NCI-H2029 treated with DMSO at 0.1 percent for 48 hours (cell line): ENCODE measurements at places on chromosomes 12 and 14.

GRCh38 chr12:71671816-71672215 lies 7.7 kb downstream of the THAP2 start:
- peak; percentile 37 for DNase-seq

- no peak for DNase-seq
Measured at GRCh38 chr14:21092273-21093011, 6.0 kb downstream of the ZNF219 start.

DNA sequence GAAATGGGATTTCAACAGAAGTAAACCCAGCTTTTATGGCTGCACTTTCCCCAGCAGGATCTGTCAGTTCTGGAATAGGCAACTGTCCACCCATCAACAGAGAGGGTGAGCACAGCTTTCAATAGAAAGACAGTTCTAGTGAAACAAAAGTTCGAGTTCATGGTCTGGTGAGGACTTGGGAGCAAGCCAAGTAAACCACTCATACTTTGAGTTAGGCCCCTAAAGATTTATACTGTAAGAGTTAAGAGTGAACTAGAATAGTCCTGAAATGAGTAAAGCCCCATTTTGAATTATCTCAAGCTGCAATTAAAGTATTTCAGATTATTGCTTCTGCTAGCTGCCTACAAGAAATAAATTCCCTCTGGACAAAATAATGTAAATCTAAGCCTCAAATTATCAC lies 82.6 kb downstream of the METTL25 start:
- no peak for DNase-seq

DNA sequence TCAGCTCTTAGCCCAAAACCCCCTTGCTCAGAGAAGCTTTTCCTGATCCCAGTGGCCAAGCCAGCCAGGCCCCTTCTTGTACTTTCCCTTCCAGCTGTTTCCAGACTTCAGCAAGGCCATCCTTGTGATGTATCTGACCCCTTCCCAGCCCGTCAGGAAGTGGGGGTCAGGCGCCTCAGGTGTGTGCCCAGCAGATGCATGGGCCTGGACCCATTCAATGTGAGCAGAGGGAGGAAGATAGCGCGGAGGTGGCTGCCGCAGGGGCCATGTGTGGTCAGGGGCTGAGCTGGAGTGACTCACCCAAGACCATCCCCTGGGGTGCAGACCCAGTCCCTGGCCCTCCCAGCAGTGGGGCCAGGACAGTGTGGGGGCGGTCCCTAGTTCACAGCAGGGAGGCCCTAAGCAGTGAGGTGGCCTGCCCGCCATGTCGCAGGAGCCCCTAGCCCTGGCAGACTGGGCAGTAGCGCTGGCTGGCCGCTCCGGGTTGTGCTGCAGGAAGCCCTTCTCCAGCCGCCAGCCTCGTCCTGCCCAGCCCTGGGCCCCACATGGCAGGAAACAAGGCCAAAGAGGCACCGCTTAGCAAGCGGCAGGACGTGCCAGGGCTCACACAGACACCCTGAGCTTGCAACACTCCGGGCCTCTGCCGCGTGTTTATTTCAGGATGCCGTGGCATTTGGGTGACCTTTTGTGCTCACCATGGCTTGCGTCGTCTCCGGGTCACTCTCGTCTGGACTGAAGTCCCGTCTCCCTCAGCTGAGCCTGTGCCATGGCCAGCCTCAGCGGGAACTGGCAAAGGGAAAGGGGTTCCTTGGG lies 12.0 kb downstream of the ADSS1 start:
- no peak for DNase-seq

DNA sequence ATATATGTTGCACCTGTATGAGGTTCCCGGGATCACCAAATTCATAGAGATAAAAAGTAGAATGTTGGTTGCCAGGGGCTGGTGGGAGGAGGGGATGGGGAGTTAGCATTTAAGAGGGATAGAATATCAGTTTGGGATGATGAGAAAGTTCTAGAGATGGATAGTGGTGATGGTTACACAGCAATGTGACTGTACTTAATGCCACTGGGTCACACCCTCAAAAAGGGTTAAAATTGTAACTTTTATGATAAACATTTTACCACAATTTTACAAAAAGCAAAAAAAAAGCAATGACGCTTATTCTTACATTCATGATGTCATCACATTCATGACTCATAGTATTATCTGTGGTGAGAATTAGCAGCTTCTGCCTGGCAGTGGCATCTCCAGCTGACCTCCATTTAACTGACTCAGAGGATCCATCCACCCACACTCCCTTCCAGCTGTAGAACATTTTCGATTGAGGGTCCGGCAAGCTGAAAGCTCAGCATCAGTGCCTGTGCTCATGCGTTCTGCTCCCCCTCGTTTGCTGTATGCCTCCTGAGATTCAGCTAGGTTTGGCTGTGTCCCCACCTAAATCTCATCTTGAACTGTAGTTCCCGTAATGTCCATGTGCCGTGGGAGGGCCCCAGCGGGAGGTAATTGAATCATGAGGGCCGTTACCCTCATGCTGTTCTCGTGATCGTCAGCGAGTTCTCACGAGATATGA lies 64.8 kb upstream of the TMEM260 start:
- DNase-seq, result no peak
